Activated naive CD8-positive, alpha-beta T cell treated with anti-CD3 and anti-CD28 coated beads, Interleukin-2, amount 10 ng/mL, durations not matched to agents 7 days and 5 days (primary cell): ENCODE measurements at places on chromosomes 3 and 15.

- peak overlapping the region; percentile 76 for H3K4me3 ChIP-seq
- H3K27me3 ChIP-seq, result peaks cover 6% of the 10 kb centered on the region
- no peak for DNase-seq
- H3K36me3 ChIP-seq, result no peaks in the 10 kb centered on the region
- H3K27ac ChIP-seq, result peak overlapping the region; percentile 82
- H3K4me1 ChIP-seq, result peaks cover 28% of the 10 kb centered on the region
Observed at GRCh38 chr15:60649845-60650548, 171.1 kb upstream of the ICE2 start.

GRCh38 chr3:39665441-39665840 is 144.0 kb upstream of the MYRIP start:
- no peak overlapping the region for H3K27ac ChIP-seq
- peaks cover 1% of the 10 kb centered on the region for H3K27me3 ChIP-seq
- no peaks in the 10 kb centered on the region for H3K4me1 ChIP-seq
- DNase-seq, result no peak
- H3K4me3 ChIP-seq, result no peak overlapping the region

DNA sequence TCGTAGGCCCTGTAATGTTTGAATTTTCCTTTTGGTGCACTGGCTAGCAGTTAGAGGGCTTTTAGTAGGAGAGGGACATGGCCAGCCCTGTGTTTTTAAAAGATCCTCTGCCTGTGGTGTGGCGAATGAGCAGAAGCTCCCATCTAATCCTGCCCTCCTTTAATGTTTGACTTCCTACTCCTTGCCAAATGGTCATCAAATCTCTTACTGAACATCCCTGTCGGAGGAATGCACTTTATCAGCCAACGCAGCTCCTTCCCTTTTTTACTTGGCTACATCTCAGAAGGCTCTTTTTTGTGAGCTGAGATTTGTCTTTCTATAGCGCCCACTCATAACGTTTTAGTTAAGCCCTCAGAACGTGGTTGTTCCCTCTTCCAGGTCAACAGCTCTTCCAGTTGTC is 44.8 kb downstream of the MAP2K5 start:
- no peaks in the 10 kb centered on the region for H3K4me1 ChIP-seq
- no peak for DNase-seq
- H3K4me3 ChIP-seq, result no peak overlapping the region
- H3K27me3 ChIP-seq, result no peaks in the 10 kb centered on the region
- peaks cover 22% of the 10 kb centered on the region for H3K36me3 ChIP-seq

DNA sequence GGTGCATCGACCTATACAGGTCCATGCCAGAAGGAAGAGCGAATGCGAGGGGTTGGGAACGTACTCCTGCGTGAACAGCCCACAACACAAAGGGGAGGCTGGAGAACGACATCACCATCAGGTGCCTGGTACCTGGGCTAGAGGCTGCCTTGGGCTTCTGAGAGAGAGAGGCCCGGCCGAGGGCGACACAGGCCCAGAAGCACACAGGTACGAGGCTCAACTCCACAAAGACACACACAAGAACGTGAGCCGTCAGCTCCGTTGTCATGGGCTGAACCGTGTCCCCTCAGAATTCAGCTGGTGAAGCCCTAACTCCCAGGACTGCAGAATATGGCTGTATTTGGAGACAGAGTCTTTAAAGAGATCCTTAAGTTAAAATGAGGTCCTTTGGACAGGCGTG is 134.3 kb downstream of the ATP10A start:
- H3K27ac ChIP-seq, result no peak overlapping the region
- H3K27me3 ChIP-seq, result no peaks in the 10 kb centered on the region
- peaks cover 1% of the 10 kb centered on the region for H3K4me1 ChIP-seq
- DNase-seq, result no peak
- H3K36me3 ChIP-seq, result peaks cover 10% of the 10 kb centered on the region

GRCh38 chr15:62298811-62299210 is 133.7 kb upstream of the C2CD4B start:
- peaks cover 26% of the 10 kb centered on the region for H3K27me3 ChIP-seq
- DNase-seq, result no peak
- H3K36me3 ChIP-seq, result no peaks in the 10 kb centered on the region
- H3K27ac ChIP-seq, result no peak overlapping the region

DNA sequence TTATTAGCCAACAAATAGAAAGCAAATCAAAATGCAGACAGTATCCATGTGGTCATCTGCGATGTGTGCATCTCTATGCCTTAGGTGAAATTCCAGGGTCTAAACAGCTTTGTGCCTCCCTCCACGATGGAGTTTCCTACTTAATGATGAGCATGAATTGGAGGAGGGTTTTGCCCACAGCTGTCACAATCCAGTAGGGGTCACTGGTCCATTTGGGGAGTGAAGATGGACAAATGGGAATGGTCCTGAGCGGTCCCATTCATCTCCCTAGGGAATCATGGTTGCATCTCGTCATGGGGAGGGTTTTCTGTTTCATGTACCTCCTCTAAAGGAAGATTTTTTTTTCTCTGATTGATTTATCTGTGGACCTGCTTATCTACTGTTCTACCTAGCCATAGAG is 358.0 kb downstream of the PTPRG start:
- DNase-seq, result no peak
- H3K4me1 ChIP-seq, result no peaks in the 10 kb centered on the region
- H3K27ac ChIP-seq, result no peak overlapping the region
- no peaks in the 10 kb centered on the region for H3K36me3 ChIP-seq

DNA sequence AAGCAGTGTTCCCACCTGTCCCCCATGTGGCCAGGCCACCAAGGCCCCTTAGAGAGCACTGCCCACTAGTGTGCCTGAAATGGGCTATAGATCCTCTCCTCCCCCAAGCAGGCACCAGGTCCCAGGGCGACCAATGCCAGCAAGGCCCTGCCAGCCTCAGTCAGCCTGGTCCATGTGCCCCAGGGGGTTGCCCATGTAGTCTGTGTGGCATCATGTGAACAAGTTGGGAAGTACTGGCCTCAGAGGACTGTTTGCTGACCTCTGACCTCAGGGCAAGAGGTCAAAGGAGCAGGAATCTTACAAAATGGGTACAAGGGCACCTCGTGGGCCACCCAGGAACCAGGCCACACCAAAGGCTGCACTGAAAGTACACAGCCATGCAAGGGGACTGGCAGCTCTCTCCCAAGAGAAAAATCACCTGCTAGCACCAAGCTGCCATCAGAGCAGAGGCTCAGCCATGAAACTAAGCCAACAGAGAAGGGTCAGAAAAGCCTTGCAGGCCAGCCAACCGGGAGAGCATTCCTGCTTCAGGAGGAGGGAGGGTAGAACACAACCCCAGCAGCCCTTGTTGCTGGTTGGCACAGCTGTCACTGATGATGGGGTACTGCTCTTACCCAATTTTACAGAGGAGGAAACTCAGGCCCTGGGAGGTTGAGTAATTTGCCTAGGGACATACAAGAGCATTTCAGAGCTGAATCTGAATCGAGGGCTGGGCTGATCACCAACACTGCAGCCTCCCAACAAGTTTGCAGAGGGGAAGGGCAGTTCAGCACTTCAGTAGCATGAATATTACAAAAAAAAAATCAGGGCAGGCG is 5.2 kb upstream of the FURIN start:
- H3K36me3 ChIP-seq, result no peaks in the 10 kb centered on the region
- H3K27ac ChIP-seq, result no peak overlapping the region
- peaks cover 25% of the 10 kb centered on the region for H3K4me1 ChIP-seq
- H3K27me3 ChIP-seq, result no peaks in the 10 kb centered on the region

DNA sequence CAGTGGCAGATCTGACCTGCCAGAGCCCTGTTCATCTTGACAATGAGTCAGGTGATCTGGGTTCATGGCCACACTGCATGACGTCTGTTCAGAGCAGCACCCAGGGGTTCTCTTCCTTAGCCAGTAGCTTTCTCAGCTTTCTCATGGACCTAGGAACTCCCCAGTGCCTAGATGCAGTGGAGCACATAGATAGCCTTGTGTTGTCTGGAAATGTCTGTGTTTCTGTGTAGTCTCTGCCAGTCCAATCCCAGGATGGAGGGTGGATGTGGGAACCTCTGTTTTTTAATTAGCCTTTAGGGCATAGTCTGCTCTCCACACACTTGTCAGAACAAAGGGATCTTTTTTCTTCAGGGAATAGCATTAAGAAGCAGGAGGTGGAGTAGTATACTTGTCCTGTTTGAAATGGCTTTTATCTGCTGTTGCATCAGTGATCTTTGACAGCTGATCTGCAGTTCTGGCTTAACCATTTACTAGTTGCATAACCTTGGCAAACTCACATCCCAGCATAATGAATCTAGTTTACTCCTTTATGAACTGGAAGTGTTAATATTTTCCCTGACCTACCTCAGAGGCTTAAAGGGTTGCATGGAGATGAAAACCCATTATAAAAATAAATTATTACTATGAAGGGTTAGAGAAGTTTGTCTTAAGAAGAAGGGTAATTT is 16.1 kb upstream of the CACNA1D start:
- DNase-seq, result no peak
- no peaks in the 10 kb centered on the region for H3K4me1 ChIP-seq
- peaks cover 25% of the 10 kb centered on the region for H3K27me3 ChIP-seq
